ENCODE measurements at places on chromosomes 16 and 17.

DNA sequence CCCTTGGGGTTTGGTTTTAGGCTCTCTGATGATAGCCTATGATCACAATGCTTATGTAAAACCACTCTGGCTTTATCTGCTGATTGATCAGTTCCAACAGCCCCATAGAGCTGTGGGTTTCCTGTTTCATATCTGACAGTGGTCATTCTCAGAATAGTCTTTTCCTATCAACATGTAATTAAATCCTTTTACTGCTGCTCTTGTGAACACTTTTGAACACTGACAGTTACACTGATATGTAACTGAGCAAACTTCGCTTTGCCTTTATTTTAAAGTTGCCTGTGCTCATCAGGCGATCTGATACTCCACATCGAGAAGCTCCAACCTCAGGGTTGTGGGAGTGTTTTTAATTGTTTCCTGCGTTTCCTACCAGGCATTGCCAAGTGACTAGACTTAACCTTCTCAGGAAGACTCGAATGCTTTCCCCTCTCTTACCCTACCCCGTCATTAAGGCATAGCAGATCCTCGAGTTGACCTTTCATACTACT lies 17.3 kb upstream of the CLEC18B start:
- H3K27me3 ChIP-seq = no peaks in the 10 kb centered on the region
- no peak for DNase-seq
- no peaks in the 10 kb centered on the region for H3K36me3 ChIP-seq
- no peak overlapping the region for H3K4me3 ChIP-seq

DNA sequence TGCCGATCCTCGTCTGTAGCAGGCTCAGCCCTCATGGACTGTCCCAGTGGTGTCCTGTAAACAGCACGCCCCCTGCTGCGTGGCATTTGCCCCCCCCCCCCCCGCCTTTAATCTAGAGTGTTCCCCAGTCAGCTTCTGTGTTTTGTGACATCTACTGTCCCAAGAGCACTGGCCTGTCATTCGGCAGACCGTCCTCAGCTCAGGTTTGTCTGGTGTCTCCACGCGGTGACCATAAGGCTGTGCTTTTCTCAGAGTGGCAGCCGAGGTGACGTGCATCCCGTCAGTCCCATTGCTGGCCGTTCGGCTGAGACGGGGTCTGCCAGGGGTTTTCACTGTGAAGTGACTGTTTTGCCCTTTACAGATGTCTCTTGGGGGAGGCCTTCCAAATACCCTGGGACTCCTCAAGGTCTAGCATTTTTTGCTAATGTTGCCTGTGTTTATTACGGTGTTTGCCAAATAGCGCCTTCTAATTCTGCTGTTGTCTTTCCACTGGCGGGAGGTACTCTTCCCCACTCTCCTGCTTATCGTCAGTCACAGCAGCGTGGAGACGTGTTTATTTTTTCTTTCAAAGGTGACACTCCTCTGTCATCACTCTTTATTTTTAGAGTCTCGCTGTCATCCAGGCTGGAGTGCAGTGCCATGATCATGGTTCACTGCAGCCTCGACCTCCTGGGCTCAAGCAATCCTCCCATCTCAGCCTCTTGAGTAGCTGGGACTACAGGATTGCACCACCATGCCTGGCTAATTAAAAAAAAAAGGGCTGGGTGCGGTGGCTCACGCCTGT lies 5.7 kb upstream of the MRPL12 start:
- no peak for DNase-seq
- H3K36me3 ChIP-seq = peaks cover 66% of the 10 kb centered on the region
- H3K27ac ChIP-seq = no peak overlapping the region
- H3K4me3 ChIP-seq = no peak overlapping the region
- H3K4me1 ChIP-seq = peaks cover 22% of the 10 kb centered on the region
- H3K27me3 ChIP-seq = no peaks in the 10 kb centered on the region

DNA sequence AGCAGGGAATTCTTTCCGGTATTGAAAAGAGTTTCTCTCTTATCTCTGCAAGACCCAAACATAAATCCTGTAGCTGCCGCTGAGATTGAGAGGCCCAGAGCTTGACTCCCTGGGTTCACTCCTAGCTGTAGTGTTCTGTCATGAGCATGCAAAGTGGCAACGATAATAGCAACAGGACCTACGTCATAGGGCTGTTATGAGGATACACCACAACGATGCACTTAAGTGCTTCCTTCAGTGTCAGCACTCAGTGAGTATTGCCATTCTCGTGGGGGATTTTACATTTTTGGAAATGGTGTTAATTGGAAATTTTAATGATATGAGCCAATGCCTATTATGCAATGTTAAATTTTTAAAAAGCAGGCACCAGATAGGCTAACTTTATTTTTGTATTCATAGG lies 199.8 kb downstream of the CYLD start:
- no peaks in the 10 kb centered on the region for H3K27me3 ChIP-seq
- H3K36me3 ChIP-seq = no peaks in the 10 kb centered on the region
- no peak for DNase-seq
- H3K4me3 ChIP-seq = no peak overlapping the region
- H3K4me1 ChIP-seq = no peaks in the 10 kb centered on the region
- H3K27ac ChIP-seq = no peak overlapping the region

DNA sequence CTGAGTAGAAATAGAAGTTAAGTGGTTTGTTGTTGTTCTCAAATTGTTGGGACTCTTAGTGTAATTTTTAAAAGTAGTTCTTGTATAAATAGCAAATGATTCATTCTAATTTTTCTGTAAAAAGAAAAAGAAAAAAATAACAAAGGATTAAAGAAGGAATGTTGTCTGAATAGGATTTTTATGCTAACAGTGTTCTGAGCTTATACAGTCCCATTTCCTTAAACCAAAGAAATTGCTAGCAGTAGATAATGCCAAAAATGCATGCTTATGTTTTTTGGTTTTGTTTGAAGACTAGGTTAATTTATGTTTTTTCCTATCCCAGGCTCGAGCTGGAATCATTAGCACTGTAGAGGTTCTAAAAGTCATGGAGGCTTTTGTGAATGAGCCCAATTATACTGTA lies 44.7 kb upstream of the KPNB1 start:
- peaks cover 100% of the 10 kb centered on the region for H3K36me3 ChIP-seq
- no peak overlapping the region for H3K4me3 ChIP-seq
- H3K27ac ChIP-seq = no peak overlapping the region

GRCh38 chr16:14362774-14363371 lies 267.2 kb downstream of the PARN start:
- no peak for DNase-seq
- no peaks in the 10 kb centered on the region for H3K27me3 ChIP-seq
- peaks cover 20% of the 10 kb centered on the region for H3K4me1 ChIP-seq
- H3K27ac ChIP-seq = no peak overlapping the region
- H3K36me3 ChIP-seq = no peaks in the 10 kb centered on the region
- no peak overlapping the region for H3K4me3 ChIP-seq

GRCh38 chr16:47750371-47750770 lies 289.2 kb downstream of the PHKB start:
- no peaks in the 10 kb centered on the region for H3K27me3 ChIP-seq
- H3K27ac ChIP-seq = no peak overlapping the region
- no peak for DNase-seq
- no peaks in the 10 kb centered on the region for H3K4me1 ChIP-seq
- H3K36me3 ChIP-seq = no peaks in the 10 kb centered on the region
- no peak overlapping the region for H3K4me3 ChIP-seq

- no peak overlapping the region for H3K4me3 ChIP-seq
- no peak for DNase-seq
- peaks cover 21% of the 10 kb centered on the region for H3K36me3 ChIP-seq
- no peak overlapping the region for H3K27ac ChIP-seq
These were observed 5.7 kb downstream of the GOSR2 start for GRCh38 chr17:46928467-46929261.

GRCh38 chr17:27985306-27985705 lies 57.2 kb upstream of the NLK start:
- H3K4me3 ChIP-seq = no peak overlapping the region
- H3K36me3 ChIP-seq = no peaks in the 10 kb centered on the region
- H3K27me3 ChIP-seq = no peaks in the 10 kb centered on the region
- no peaks in the 10 kb centered on the region for H3K4me1 ChIP-seq
- no peak overlapping the region for H3K27ac ChIP-seq

DNA sequence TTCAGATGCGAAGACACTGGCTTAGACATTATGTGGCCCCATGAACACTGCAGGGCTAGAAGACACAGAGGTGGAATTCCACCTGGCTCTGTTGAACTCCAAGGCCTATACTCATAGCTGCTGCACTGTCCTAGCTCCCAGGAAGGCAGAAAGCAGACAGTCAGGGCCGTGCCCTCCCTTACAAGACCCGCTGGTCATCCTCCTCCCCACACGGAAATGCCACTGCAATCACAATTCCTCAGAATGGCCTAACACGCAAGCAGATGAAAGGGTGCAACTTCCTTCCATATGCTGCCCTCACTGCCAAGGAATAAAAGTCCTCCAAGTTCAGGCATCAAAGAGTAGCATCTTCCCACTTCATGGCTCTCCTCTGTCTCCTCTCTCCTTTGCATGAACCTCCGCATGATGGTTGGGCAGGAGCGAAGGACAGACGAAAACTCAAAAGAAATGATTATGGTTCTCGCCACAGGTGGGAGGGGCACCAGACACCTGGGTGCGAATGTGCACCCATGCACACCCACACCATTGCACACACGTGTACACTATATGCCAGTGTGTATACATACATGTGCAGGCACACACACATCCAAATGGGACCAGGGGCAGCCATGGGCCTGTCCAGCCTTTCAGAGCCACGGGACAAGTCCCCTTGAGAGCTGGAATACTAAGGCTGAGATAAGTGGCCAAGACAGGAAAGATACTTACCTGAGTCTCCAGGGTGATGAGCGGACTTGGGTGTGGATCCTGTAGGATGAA lies 113.3 kb downstream of the XYLT1 start:
- H3K4me1 ChIP-seq = peaks cover 46% of the 10 kb centered on the region
- H3K27ac ChIP-seq = no peak overlapping the region
- no peaks in the 10 kb centered on the region for H3K36me3 ChIP-seq
- H3K27me3 ChIP-seq = no peaks in the 10 kb centered on the region
- DNase-seq = no peak

DNA sequence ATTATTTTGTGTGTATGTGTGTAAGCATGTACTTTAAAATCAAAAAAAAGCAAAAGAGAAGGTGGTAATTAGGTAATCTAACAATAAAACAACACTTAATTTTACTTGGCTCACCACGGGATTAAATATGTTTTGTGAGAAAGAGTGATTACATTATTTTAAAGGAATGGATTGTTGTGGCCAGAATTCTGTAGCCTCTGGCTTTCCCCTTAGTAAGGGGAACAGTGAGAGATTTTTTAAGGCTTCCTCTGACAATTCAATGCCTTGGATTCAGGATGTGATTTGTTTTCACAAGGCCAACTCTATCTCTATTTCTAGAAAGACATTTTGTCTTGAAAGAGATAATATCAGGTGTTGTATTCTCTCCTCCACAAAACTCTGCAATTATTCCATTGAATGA lies 560.3 kb upstream of the CDH8 start:
- no peak overlapping the region for H3K27ac ChIP-seq
- no peaks in the 10 kb centered on the region for H3K4me1 ChIP-seq
- H3K4me3 ChIP-seq = no peak overlapping the region
- no peaks in the 10 kb centered on the region for H3K36me3 ChIP-seq
- DNase-seq = no peak
- H3K27me3 ChIP-seq = no peaks in the 10 kb centered on the region

GRCh38 chr17:65576939-65577338 lies 15.5 kb upstream of the AXIN2 start:
- DNase-seq = no peak
- H3K36me3 ChIP-seq = no peaks in the 10 kb centered on the region
- no peak overlapping the region for H3K27ac ChIP-seq
- peaks cover 6% of the 10 kb centered on the region for H3K4me1 ChIP-seq
- no peaks in the 10 kb centered on the region for H3K27me3 ChIP-seq

- H3K27ac ChIP-seq = no peak overlapping the region
- peaks cover 59% of the 10 kb centered on the region for H3K4me1 ChIP-seq
- no peak overlapping the region for H3K4me3 ChIP-seq
- DNase-seq = no peak
- H3K27me3 ChIP-seq = peaks cover 6% of the 10 kb centered on the region
- H3K36me3 ChIP-seq = no peaks in the 10 kb centered on the region
These were observed 8.6 kb upstream of the CCL2 start for GRCh38 chr17:34246446-34246845.

DNA sequence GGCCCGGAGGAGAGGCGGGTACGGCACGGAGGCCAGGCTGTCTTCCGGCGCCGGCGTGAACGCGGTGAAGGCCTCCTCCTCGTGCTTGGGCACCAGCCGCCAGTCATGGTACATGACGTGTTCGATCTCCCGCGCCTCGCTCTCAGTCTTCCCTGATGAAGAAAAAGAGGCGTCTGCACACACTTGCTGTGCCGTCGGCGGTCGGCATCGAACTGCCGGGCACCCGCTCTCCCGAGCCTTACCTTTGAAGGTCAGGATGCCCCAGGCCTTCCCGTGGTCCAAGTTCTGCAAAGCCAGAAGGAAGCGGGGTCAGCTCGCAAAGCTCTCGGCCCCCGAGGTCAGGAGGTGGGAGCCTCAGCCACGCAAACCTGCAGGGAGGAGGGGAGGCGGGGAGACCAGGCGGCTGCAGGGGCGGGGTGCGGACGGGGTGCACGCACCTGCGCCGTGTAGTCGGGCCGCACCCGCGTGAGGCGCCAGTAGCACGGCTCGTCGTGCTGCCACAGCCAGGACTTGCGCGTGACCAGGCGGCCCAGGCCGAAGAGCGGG lies at the start of gene EME2:
Gene EME2, plus strand, starts transcription at position 449 of the 546 bp plus-strand sequence. CDS start 418 bp downstream, outside the sequence.
- H3K27me3 ChIP-seq = no peaks in the 10 kb centered on the region
- no peak for DNase-seq
- H3K4me1 ChIP-seq = peaks cover 27% of the 10 kb centered on the region
- peak within 1 kb of the TSS; percentile 98 for H3K4me3 ChIP-seq

- H3K27ac ChIP-seq = peak overlapping the region; percentile 99
- no peaks in the 10 kb centered on the region for H3K36me3 ChIP-seq
- DNase-seq = no peak
- peaks cover 11% of the 10 kb centered on the region for H3K4me1 ChIP-seq
These were observed 2.8 kb upstream of the PRKAR1A start for GRCh38 chr17:68509141-68510057.

- DNase-seq = no peak
- no peak overlapping the region for H3K27ac ChIP-seq
- no peaks in the 10 kb centered on the region for H3K4me1 ChIP-seq
- no peaks in the 10 kb centered on the region for H3K27me3 ChIP-seq
These were observed 12.8 kb upstream of the AKAP1 start for GRCh38 chr17:57071991-57072944.

GRCh38 chr17:30112794-30113193 lies 3.8 kb upstream of the NSRP1 start:
- H3K36me3 ChIP-seq = no peaks in the 10 kb centered on the region
- H3K4me1 ChIP-seq = peaks cover 3% of the 10 kb centered on the region
- H3K27ac ChIP-seq = no peak overlapping the region
- H3K27me3 ChIP-seq = no peaks in the 10 kb centered on the region
- H3K4me3 ChIP-seq = no peak overlapping the region
- no peak for DNase-seq

DNA sequence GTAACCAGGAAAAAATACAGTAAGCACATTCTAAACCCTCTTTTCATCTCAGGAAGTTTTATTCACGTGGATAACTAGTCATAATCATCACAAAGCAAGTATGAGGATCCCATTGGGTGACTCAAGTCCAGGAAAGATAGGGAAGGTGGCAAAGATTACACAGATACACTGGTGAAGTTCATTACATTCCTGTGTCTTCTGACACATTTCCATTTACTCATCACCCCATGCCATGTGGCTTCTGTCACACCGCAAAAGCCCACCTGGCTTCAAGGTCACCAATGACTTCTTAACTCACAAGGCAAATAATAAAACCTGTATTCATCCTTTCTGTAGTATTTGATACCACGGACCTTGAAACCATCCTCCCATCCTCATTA lies 17.0 kb downstream of the HS3ST3A1 start:
- H3K4me1 ChIP-seq = peaks cover 3% of the 10 kb centered on the region
- no peak for DNase-seq
- no peaks in the 10 kb centered on the region for H3K27me3 ChIP-seq
- H3K4me3 ChIP-seq = no peak overlapping the region

GRCh38 chr17:8868529-8868951 lies 1.1 kb upstream of the PIK3R6 start:
- no peak for DNase-seq
- H3K36me3 ChIP-seq = no peaks in the 10 kb centered on the region
- no peak overlapping the region for H3K4me3 ChIP-seq
- H3K27ac ChIP-seq = no peak overlapping the region

All from esophagus squamous epithelium (tissue), 5 donors.